BJ (cell line): ENCODE measurements at places on chromosomes 4 and X.

DNA sequence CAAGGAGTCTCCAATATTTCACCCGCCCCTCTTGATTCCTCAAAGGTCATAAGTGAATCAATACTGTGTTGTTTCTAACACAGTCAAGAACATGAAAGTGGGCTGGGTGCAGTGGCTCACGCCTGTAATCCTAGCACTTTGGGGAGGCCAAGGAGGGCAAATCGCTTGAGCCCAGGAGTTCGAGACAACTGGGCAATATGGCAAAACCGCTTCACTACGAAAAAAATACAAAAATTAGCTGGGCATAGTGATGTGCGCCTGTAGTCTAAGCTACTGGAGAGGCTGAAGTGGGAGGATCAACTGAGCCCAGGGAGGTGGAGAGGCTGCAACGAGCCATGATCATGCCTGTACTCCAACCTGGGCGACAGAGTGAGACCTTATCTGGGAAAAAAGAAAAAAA lies 3.4 kb downstream of the ACSL1 start:
- DNase-seq: no peak

DNA sequence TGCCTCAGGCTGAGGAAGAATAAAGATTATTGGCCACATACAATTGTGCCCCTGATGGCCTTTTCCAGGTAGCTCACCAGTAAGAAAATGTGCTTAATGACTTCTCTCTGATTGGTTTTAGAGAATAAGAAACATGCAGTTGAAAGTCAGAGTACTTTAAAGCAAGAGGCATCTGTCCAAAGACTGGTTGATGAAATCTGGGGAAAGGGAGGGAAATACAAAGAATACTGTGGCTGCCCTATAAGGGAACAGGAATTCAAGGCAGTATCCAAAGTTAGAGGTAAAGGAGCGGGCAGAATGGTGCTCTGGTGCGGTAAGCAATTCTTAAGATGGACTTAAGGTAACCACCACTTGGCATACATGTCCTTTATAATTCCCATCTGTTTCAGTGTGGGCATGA lies 11.4 kb downstream of the PBDC1 start:
- DNase-seq: no peak

DNA sequence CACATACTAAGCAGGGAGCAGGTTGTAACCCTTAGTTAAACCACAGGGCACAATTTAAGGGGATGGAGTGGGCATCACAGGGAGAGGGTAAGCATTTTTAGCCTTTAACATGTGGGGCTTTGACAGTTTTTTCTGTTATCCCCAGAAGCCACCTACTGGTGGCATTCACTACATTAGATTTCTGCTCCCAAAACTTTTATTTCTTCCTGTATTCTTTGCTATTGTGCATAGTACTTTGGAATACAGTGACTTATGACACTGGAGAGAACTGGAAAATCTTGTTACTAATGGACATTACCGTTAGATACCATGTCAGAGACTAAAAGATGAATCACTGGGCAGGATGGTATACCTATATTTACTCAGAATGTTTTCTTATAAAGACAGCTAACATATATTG lies 7.3 kb downstream of the TRIM75 start:
- no peak for DNase-seq

GRCh38 chr4:17599826-17600225 lies 14.6 kb upstream of the MED28 start:
- DNase-seq: no peak

- no peak for DNase-seq
Measured at GRCh38 chr4:15003891-15004738, 1.8 kb downstream of the CPEB2 start.

GRCh38 chr4:189656641-189657040 lies 284.0 kb upstream of the FRG1 start:
- DNase-seq: no peak

DNA sequence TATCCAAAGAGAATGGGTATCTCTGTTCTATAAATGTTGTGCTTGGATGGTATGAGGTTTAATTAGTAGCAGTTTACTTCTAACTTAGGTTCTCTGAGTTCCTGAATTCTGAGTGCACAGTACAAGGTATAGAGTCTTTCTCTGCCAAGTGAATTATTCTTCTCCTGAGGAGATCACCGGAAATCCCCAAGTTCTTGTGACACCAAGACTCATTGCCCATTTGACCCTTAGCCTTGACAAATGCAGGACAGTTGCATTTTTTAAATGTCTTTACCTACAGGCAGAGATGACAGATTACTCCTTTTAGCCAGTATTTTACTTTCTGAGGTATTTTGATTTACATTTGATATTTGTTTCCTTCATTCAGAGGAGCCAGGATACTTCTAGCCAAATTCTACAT lies 72.9 kb downstream of the MAOA start:
- no peak for DNase-seq

DNA sequence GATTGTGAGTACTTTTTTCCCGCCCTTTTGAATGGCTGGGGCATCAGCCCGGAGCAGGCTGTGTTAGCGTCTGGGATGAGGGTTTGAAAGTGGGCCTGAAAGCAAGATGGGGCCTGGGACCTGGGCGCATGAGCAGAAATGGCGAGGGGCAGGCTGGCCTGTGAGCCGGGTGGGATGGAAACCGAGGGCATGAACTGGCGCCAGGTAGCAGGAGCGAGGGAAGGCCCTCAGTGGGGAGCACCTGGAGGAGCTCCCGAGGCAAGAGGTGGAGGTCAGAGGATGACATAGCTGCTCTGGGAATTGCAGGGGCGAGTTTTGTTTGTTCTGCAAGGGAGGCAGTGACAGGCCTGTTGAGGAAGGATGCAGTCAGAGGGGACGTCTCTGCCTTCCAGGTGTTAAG lies 68.6 kb downstream of the RGS12 start:
- DNase-seq: no peak

- DNase-seq: no peak
Measured at GRCh38 chr4:16092682-16093319, 9.0 kb upstream of the PROM1 start.

GRCh38 chr4:182240161-182241130 lies 2.8 kb upstream of the TENM3 start:
- DNase-seq: peak; percentile 46

DNA sequence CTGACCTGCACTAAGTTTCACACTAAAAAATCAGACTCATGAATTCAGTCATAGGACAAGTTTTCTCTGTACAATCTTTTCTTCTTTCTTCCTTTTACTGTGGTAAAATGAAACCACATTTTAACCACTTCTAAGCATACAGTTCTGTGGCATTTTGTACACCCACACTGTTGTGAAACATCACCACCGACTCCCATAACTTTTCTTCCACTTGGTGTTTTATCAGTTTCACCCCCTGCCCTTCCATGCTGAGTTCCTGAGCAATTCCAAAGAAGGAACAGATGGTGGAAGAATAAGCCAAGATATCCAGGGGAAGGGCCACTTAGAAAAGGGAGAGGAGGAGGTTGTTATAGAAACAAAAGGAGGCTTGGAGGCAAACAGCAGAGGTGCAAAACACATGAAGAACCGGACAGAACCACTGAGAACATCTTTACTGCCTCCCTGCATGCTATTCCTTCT lies 22.6 kb downstream of the SLC25A4 start:
- peak; percentile 55 for DNase-seq

- no peak for DNase-seq
Measured at GRCh38 chrX:138651494-138651893, 60.0 kb downstream of the FGF13 start.

DNA sequence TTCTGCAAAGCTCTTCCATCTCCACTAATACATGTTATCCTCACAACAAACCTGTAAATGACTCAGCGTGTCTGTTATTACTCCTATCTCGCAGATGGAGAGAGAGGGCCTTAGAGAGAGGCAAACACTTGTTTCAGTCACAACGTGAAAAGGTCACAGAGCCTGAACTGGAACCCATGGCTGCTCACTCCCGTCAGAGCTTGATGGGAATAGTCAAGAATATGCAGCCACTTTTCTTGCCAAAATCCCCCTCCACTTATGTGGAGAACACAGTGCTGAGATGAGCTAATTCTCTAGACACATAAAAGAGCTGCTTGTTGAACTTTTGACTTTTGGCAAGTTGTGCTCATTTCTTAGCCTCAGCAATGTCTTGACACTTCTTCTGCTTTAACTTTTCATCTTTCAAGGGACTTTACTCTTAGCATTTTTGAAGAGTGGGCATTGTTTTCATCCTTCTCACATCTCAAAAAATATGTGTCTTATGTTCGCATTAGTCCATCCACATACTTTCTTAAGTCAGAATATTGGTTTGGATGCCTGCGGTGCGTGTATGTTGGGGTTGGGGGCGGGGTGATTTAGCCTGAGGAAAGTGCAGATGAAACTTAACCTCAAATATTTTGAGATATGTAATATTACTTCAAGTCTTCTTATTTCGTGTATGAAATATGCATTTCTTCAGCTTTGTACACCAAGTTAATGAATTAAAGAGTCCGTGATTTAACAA lies 69.2 kb downstream of the SYNPO2 start:
- no peak for DNase-seq

DNA sequence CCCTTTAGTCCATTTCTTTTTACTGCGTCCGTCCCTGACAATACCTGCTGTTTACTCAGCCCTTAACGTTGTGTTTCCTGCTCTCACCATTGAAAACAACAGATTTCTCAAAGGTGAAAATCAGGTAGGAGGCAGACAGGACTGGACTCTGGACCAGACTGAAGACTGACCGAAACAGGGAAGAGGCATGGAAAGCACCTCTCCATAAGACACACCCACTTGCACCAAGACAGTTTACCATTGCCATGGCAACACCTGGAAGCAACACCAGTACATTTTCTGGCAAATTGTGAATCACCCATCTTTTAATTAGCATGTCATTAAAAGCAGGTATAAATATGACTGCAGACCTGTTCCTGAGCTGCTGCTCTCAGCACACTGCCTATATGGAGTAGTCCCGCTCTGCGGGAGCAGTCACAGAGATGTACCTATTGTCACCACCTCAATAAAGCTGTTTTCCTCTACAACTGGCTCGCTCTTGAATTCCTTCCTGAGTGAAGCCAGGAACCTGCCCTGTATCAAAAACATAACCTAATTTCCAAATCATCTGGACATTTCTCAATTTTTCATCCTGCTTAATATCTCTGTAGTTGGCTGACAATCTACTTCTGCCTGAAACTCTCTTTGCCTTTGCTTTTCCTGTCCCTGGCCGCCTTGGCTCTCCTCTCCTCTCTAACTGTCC lies 117.0 kb downstream of the RNF150 start:
- DNase-seq: no peak

DNA sequence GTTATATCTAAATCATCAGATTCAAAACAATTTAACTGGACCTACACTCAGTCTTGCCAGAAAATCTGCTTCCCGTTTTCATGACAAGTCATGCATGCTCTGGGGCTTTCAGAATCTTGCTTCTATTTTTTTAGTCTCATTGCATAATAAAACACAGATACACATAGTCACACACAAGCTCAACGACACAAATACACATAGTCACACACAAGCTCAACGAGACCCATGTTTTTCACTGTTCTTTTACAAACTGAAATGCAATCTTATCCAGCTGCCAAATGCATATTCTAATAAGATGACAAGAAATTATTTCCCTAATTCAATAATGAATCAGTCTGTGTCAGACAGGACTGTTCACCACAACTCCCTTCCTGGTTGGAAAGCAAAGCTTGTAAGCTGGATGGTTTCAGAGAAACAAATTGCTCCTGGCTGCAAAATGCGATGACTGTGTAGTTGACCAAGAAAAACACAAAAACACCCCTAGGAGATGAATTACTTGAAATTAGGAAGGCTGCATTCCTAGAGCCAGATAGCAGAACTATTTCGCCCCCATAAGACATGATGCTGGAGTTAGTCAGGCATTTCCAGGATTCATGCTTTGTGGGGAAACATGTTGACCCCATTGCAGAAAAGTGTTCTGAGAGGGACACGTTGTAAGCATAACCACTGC lies 208.7 kb downstream of the CHIC2 start:
- peak; percentile 82 for DNase-seq

GRCh38 chr4:12041828-12042227 lies 613.1 kb upstream of the HS3ST1 start:
- no peak for DNase-seq

GRCh38 chrX:11781734-11782370 lies 23.8 kb downstream of the MSL3 start:
- DNase-seq: no peak

DNA sequence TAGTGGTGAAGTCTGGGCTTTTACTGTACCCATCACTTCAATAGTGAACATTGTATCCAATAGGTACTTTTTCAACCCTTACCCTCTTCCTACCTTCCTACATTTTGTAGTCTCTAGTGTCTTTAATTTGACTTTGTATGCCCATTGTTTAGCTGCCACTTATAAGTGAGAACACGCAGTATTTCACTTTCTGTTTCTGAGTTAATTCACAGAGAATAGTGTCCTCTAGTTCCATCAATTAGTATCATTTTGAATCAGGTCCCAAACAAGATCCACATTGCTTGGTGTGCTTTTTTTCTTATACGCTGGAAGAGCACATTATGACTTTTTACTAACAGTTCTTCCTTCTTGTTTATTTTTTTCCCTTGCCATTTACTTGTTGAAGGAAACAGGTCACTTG lies 176.0 kb upstream of the WDFY3 start:
- DNase-seq: no peak

- DNase-seq: no peak
Measured at GRCh38 chr4:26010304-26010703, 96.3 kb downstream of the SMIM20 start.

DNA sequence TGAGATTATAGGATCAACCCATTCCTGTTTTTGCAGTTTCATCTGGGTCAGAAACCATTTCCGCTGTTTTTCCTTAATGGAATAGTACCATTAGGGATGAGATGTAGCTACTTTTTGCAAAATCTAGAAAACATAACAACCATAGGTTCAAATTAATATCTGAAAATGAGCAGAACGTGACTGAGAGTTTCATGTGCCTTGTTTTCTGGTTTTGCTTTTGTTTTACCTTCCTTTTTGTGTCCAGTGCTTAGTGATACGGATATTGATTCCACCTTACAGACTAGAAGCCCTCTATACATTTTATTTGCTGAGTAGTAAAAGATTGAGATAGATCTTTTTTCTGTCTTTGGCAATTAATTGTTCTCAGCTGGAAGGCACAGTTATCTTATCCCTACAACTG lies 46.5 kb downstream of the SNX25 start:
- DNase-seq: no peak

DNA sequence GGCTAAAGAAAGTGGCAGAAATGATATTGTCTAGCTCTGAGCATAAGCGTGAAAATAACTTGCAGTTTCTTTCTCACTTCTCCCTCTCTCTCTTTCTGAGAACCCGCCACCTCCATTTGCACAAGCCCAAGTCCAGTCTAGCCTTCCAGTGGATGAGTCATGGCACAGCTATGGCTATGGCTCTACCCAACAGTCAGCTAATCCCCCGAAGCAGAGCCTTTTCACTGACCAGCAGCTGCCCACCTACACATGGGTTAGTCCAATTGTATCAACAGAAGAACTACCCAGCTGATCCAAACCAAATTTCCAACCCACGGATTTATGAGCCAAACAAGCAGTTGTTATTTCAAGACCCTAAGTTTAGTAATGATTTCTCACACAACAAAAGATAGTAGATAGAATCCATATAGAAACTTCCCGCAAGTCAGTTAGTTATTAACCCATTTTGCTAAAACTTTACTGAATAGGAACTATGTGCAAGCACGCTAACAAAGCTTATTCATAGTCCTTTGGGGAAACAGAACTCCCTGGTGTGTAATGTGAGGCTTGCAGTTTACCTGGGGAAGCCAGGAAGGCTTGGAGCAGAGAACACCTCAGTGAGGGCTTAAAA lies 282.3 kb downstream of the INPP4B start:
- no peak for DNase-seq
